ENCODE measurements at places on chromosomes 1 and 21.

DNA sequence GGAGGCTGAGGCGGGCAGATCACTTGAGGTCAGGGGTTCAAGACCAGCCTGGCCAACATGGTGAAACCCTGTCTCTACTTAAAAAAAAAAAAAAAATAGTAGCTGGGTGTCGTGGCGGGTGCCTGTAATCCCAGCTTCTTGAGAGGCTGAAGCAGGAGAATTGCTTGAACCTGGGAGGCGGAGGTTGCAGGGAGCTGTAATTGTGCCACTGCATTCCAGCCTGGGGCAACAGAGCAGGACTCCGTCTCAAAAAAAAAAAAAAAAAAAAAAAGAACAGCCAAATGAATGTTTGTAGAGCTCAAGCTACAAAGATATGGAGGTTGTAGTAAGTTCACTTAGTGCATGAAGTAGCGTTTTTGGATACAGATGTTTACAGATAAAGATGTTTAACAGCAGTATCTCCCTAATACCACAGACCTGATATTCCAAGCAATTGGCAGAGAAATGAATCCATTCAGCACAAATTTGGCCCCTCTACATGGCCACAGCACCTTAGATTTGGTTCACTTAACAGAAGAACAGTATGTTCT is 49.5 kb upstream of the IPO9 start:
- DNase-seq: no peak

DNA sequence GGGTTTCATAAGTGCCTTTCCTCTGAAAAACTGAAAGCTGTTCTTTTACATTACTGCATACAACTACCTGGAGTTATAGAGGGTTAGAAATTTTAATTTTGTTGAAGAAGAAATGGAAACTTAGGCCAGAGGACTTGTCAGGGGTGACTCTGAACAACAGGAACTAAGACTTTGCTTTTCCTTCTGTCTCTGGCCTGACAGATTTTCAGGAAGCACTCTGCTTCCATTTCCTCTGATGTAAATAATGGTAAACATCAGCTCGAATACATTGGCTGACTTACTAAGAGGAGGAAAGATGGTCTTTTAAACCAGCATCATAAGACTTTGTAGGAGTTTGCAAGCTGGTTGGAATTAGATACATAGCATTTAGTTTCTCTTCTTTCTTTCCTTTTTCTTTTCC is 27.1 kb upstream of the PLEKHM2 start:
- no peak for DNase-seq

- DNase-seq: no peak
Measured at GRCh38 chr1:181259026-181259745, 170.7 kb downstream of the IER5 start.

GRCh38 chr1:220734571-220735326 is 13.4 kb upstream of the MTARC2 start:
- DNase-seq: no peak

GRCh38 chr1:64173336-64173940 is 30.0 kb upstream of the UBE2U start:
- DNase-seq: no peak

- no peak for DNase-seq
Measured at GRCh38 chr1:31441970-31442647, 29.1 kb downstream of the SERINC2 start.

GRCh38 chr1:17119076-17119772 is at the start of gene PADI2:
Gene PADI2 (minus strand): TSS chr1:17119451. CDS start chr1:17119371, 80 bp downstream.
- DNase-seq: peak; percentile 9

- DNase-seq: no peak
Measured at GRCh38 chr1:15196807-15197530, 43.4 kb downstream of the TMEM51 start.

DNA sequence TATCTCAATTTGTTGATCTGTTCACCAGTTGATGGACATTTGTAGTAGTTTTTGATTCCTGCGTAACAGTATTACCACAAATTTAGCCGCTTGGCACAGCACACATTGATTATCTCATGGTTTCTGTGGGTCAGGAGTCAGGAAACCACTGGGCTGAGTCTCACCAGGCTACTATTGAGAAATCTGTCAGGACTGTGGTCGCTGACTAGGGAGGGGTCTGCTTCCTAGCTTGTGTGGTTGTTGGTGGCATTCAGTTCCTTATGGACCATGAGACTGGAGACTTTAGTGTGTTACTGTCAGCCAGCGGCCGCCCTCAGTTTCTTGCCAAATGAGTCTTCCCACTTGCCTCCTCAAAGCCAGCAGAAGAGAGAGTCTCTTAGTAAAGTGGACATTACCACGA is 9.8 kb downstream of the PEX14 start:
- no peak for DNase-seq

GRCh38 chr1:204630132-204630905 is 55.2 kb downstream of the LRRN2 start:
- no peak for DNase-seq

DNA sequence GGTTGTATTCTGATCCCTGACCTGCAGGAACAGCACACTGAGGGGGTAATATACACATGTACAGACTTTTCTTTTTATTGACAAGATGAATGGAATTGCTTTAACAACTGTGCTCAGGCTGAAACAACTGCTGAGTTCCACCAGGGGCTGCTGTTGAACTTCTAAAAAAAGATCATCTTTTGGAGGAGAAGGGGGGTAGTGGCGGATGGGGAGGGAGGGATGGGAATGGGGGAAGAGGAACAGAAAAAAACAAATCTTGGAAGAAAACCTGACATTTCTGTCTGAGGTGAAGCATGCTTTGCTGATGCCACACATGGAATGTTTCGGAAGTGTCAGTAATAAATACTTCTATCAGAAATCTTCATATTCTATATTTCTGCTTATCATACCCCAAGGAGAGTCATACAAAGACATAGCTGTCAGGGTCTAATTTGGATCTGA is 75.0 kb downstream of the RWDD3 start:
- DNase-seq: no peak

DNA sequence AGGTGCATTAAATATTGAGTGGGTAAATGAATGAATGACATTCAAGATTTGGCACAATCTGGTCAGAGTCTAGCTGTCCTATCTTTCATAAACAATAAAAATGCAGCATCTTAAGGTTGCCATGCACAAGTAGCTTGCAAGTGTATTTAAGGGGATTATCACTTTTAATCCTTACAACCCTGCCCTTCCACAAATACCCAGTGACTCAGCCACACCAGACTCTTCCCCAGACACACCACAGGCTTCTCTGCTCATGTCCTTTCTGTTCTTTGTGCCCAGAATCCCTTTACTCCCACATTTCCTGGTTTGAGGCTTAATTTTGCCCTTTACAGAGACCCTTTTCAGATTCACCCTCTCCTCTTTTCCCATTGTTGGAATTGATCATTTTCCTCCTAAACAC is 59.8 kb downstream of the KIRREL1 start:
- no peak for DNase-seq

DNA sequence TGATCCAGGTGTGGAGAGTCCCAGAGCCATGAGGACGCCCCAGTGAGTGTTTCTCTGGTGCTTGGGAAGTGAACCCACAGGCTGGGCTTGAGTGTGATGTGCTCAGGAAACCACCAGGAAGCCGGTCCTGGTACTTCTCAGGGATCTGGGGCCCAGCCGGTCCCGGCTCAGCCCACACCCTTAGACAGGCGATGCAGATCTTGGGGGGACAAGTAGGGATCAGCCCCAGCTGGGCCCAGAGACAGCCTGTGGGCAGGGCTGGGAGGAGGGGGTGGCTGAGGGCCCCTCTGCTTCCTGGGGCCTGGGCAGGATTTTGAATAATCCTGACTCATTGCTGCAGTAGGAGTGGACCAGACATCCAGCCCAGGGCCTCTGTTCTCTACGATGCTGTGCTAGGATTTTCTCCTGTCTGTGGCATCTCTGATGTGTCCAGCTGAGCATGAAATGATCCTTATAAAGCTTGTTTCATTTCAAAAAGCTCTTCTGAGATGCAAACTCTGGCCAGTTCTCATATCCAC is 698.0 kb downstream of the PTPRU start:
- no peak for DNase-seq

- no peak for DNase-seq
Measured at GRCh38 chr1:54397090-54397591, 9.1 kb downstream of the SSBP3 start.

- DNase-seq: no peak
Measured at GRCh38 chr1:202227997-202228401, 34.4 kb downstream of the LGR6 start.

GRCh38 chr21:35119501-35120047 is 70.5 kb upstream of the RUNX1 start:
- DNase-seq: no peak

GRCh38 chr1:94081566-94082344 is 39.2 kb downstream of the ABCA4 start:
- DNase-seq: no peak

DNA sequence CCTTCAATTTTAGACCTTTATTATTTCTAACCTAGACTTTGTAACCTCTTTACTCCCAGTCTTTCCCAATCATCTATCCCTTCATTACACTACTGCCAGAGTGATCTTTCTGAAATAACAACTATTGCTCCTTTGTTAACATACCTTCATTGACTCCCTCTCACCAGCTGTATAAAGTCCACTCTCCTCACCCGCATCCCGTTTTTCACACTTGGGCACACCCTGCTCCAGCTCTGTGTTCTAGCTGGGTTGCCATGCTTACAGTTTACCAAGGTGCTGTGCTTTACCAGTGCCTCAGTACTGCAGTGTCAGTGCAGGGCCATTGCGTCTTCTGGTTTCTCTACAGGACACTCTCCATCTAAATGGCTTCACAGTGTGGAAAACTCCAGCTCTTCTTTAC is 148.2 kb downstream of the NFIA start:
- DNase-seq: no peak

- no peak for DNase-seq
Measured at GRCh38 chr1:8965121-8965820, 19.6 kb downstream of the CA6 start.

- no peak for DNase-seq
Measured at GRCh38 chr1:194807530-194808220, 1621.3 kb upstream of the B3GALT2 start.

- no peak for DNase-seq
Measured at GRCh38 chr1:107293901-107294613, 153.2 kb downstream of the NTNG1 start.

GRCh38 chr1:3004285-3005205 is 16.7 kb upstream of the ACTRT2 start:
- no peak for DNase-seq

DNA sequence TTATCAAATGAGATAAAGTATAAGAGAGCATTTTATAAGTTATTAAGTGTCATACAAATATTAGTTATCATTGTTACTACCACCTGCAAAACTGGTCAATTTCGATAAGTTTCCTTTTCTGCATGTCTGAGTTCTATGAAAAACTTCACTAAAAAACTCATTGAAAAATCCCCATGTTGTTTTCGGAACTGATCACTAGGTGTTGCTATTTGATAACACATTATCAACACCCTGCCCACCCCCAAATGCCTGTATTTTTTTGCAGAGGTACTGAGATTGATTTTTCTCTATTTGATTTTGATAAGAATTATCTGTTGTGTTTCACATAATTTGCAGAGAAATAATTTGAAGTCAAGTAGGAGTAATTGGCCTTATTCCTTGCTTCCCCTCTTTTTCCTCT is 22.1 kb upstream of the DISP1 start:
- DNase-seq: no peak

- DNase-seq: no peak
Measured at GRCh38 chr1:189151361-189151760, 1326.3 kb downstream of the BRINP3 start.

- DNase-seq: no peak
Measured at GRCh38 chr1:4174291-4175200, 274.5 kb upstream of the C1orf174 start.

GRCh38 chr1:147822292-147822691 is 61.9 kb upstream of the GJA5 start:
- no peak for DNase-seq

DNA sequence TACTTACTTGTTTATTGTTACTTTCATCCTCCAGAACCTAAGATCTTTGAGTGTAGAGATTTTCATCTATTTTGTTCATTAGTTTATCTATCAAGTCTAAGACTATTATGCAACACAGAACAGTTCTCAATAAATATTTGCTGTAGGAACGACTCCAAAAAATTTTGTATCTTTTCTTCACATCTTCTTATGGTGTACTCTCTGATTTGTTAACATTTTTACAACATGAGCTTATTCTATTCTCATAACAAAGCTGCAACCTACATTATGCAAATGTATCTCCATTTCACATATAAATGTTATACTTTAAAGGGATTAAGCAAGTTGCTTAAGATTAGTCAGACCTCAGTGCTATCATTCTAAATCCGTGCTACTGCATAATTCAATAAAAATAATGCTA is 514.2 kb upstream of the ZP4 start:
- no peak for DNase-seq

DNA sequence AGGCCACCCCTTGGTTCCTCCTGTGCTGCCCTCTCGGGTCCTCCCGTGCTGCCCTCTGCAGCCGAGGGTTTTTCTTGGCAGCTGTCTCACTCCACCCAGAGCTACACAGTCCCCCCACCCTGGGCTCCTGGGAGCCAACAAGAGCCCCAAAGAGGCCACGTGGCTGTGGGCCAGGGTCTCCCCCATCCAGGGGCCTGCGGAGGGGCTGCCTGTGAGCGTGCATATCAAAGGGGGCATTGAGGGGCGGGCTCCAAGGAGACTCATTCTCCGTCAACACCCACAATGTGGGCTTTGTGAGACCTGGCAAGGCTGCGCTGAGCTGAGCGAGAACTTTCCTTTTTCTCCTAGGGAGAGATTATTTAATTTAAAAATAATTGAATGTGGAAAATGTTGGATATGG is 108.7 kb upstream of the ARHGEF16 start:
- no peak for DNase-seq

DNA sequence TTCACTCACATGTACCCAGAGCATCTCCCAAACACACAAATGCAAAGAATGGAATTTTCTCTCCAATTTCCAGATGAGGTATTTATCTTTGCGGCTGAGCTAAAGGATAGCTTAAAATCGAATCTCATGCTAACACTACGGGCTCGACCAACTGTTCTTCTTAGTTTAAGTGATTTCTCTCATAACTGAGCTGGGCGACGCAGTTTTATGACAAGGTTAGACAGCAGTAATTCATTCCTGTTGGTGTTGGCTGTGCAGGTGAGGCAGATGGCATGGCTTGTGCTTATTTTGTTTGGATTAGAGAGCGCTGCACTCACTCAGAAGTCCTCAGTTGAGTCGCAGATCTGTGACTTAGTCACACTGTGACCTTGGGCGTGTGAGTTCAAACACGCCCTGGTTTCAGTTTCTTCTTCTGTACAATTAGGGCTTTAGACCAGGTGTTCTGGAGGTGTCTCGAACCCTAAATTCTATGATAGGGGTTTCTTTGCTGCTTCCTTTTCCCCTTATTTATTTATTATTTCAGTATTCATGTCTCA is 41.5 kb upstream of the MRPS6 start:
- DNase-seq: no peak

DNA sequence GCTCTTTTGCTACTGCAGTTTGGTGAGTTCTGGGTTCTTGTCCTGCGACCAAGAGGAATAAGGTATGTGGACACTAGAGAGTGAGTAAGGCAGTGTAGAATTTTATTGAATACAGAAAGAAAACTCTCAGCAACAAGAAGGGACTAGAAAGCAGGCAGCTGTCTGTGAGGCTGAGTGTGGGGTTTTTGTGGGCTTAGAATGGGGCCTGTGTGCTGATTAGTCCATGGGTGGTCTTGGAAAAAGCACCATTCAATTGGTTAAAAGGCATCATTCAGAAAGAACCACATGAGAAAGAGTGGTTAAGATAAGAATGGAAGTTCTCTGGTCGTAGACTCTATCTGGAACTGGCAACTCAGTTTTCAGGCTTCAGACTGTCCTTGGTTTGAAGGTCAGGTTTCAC is 298.8 kb downstream of the TGFB2 start:
- no peak for DNase-seq

Data from activated naive CD4-positive, alpha-beta T cell (primary cell).